ENCODE measurements at places on chromosomes 2 and 18.

- DNase-seq: no peak
Measured at GRCh38 chr2:48699348-48699930, 56.1 kb downstream of the LHCGR start.

- DNase-seq: no peak
Measured at GRCh38 chr2:57891086-57891712, 155.4 kb upstream of the VRK2 start.

DNA sequence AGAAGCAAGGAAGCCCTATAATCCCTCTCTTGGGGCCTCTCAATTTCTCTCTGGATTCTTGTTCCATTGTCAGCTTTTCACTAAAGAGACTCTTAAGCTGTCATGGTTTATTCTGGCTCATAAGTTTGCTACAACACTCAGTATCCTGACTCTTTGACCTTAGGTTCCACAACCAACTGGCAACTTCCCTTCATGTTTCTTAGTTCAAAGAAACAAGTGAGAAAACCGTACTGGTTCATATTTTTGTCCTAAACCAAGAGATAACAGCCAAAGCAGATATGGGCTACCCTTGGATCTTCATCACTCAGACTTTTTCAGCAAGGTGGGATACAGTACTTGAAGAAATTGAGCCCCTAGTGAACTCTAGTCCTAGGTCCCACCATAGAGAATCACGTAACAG, 109.9 kb upstream of the CRIM1 start:
- no peak for DNase-seq

GRCh38 chr18:8943900-8944870, 158.3 kb upstream of the NDUFV2 start:
- no peak for DNase-seq

DNA sequence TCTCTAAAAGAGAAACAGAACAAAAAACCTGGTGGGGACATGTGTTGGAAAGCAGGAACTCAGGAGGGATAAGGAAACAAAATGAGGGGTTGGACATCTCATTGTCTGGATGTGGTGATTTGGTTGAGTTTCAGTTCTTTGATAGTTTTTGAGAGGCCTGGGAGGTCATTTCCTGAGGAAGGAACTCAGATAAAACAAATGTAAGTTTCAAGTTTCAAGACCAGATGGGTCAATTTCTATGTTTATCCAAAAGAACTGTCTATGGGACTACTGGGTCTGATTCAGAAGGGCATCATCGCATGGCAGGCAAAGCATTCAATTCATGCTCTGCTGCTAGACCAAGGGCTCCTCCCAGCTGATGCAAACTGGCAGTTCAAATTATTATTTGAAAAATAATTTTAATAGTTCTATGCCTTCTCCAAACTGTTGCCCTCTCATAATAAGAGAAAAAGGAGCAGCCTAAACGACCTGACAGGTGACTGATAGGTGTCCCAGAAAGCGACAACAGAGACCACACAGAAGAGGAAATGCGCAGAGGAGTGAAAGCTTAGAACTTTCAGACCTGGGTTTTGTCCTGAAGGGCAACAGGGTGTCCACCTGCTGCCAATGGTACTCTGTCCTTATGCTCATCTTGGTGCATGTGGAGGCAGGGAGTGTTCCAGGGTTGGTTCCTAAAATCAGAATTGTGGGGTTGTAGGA, 39.3 kb upstream of the SH3RF3 start:
- DNase-seq: no peak

DNA sequence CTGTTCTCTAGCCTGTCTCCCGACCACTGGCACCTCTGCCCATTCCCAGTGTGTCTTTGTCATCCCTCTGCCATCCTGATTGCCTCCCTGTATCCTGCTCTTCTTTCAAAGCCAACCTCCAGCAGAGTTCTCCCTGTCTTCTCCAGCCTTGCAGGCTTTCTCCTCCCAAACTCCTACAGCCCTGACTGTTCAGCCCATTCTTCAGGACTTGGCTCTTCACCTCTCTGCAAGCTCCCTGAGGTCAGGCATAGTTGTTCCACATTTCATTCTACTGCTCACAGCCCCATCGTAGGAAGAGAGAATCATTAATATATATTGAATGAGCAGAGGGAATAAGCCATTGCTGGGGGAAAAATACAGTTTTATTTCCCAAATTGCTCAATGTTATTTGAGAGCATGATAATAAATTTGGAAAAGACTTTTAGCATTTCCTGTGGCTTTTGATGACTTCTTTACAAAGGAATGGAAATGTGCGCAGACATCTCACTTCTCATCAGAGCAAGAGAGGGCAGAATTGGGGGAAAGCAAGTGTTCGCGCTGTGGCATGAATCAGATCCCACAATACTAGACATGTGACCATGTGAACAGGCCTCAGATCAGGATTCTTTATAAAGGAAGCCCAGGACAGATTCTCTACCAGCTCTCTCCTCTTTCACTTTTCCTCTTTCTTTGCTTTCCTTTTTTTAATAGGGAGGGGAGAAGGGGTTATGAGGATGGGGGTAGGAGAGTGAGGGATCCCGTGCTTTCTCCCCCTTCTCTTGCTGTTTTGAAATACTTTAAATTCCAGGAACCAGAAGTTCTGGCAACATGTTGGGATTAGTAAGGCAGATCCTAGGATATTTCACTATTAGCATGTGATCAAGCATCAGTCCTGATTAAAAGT, 37.4 kb downstream of the EPAS1 start:
- no peak for DNase-seq

- no peak for DNase-seq
Measured at GRCh38 chr2:16066261-16067036, 126.1 kb downstream of the MYCN start.

DNA sequence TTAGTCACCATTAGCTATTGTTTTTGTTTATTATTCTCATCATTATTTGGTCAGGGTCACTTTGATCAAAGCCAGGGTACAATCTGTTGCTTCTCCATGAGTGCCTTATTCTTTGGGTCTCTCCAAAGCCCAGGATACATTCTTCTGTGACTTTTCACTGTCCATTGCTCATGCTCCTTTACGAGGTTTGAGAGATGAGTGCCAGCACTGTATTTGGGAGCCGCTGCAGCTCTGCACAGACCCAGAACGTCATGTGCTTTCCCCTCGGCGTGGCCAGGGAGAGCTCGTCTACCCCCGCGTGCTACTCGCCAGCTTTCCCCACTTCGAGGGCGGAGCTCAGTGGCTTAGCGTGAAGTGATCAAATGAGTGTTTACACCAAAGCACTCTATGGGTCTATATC, 123.7 kb downstream of the COL6A3 start:
- no peak for DNase-seq

- DNase-seq: no peak
Measured at GRCh38 chr2:105849431-105850179, 104.9 kb downstream of the NCK2 start.

DNA sequence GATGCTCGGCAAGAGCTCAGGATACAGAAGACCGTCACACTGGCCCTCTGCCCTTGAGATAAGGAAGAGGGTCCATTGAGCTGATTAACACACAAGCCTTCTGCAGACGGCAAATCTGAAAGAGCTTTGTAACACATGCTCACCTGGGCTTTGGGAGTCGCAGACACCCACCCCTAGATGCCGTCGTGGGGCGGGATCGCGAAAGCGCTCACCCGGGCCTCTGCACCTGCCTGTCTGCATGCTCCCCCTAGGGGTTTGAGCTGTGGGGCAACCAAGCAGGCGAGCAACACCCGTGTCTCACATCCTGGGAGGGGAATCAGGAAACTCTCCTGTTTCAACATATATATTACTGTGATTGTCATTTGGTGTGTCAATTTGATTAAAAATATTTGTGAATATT, 99.8 kb upstream of the KCNH7 start:
- no peak for DNase-seq

DNA sequence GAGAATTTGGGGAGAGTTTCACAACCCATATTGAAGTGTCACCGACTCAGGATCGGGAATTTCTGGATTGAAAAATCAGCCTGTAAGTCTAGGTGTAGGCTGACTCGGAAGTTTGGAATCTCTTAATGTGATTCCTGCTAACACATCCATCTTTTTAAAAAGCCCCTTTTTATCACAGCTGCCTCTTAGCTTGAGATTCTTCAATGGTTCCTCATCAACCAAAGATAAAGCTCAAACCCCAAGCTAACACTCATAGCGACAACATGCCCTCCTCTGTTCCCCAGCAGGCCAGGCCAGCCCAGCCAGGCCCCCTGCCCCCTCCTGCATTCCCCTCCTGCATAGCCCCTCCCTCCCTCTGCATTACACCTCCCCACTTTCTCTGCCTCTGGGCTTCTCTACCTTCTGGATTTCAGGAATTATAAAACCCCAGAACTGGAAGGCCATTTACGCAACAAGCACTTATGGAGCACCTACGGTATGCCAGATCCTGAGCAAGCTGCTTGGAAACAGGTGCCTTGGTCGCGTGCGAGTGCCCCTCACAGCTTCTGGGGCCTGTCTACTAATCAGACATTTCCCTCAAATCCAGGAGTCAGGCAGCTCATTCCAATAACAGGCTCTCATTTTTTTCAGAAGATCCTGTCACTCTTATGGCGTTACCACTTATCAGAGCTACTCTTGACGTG, 63.4 kb downstream of the EMX1 start:
- DNase-seq: no peak

- no peak for DNase-seq
Measured at GRCh38 chr2:136025057-136025973, 39.9 kb upstream of the DARS1 start.

- no peak for DNase-seq
Measured at GRCh38 chr2:180651596-180651995, 328.8 kb upstream of the UBE2E3 start.

DNA sequence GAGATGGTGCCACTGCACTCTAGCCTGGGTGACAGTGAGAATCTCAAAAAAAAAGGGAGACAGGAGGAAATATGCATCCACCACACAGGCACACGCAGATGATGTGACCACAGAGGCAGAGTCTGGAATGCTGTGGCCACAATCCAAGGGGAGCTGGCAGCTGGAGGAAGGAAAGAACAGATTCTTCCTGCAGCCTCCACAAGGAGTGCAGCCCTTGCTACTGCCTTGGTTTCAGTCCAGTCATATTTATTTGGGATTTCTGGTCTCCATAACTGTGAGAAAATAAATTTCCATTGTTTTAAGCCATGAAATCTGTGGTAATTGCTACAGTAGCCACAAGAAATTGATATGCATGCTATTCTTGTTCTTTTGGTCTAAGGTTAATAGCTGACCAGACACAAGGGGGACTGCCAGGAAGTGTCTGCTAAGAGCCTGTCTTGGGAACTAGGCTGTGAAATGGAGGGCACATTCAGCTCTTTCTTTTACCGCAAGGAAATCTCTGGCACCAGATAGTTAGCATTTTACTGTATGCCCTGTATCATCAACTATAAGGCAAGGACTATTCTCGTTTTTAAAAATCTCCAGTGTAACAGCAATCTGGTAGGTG, 133.1 kb upstream of the SEC11C start:
- DNase-seq: no peak

GRCh38 chr18:60549338-60549960, 176.9 kb upstream of the MC4R start:
- DNase-seq: peak; percentile 28

- DNase-seq: no peak
Measured at GRCh38 chr2:122754561-122754960, 999.1 kb downstream of the TSN start.

DNA sequence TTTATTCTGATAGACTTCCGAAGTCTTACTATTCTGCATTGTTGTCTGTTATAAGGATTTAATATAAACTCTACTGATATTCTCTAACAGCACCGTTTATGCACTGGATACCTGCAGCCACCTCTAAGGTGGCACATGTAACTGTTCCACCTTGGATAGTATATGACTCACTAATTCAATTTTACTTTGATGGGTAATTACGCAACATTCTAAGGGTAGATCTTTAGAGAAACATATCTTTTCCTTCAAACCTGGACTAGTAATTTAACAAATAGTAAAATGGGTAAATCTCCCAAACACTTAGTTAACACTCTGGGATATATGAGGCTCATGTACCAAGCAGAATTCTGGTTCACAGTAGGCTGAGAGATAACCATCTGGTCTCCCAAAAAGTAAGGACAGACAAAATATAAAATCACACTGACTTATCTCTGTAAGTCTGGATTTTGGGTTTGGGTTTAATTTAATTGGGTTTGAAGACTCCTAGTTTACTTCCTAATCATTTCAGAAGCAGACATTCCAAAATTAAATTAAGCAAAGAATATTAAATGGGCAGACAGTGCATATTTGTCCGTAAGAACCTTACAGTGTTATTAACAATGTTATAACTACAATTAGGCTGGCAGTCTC, 414.8 kb downstream of the TGIF1 start:
- DNase-seq: no peak

- DNase-seq: no peak
Measured at GRCh38 chr2:147641651-147642050, 203.2 kb upstream of the ACVR2A start.

DNA sequence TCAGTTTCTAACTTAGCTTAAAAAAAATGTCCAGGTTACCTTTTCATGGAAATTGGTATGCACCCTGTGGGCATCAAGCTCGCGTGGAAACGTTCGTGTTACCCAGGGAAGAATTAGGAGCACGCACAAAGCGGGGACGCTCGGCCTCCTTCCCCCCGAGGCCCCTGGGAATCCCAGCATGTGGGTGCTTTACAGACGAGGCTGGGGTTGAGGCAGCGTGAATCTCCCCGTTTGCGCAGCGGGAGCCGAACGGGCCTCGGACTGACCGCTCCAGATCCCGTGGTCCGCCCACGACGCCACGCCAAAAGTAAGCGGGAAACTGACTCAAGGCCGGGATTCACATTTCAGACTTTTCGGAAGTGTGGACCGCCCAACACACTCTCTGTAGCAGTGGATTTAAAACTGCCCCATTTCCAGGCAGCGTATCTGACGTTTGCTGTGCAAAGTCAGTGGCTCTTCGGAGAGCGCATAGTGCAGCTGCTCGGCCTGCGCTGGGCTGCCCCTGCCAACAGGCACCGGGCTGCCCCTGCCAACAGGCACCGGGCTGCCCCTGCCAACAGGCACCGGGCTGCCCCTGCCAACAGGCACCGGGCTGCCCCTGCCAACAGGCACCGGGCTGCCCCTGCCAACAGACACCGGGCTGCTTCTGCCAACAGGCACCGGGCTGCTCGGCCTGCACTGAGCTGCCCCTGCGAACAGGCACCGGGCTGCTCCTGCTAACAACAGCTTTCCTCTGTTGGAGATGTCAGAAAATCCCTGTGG, 49.7 kb downstream of the SH3YL1 start:
- no peak for DNase-seq

DNA sequence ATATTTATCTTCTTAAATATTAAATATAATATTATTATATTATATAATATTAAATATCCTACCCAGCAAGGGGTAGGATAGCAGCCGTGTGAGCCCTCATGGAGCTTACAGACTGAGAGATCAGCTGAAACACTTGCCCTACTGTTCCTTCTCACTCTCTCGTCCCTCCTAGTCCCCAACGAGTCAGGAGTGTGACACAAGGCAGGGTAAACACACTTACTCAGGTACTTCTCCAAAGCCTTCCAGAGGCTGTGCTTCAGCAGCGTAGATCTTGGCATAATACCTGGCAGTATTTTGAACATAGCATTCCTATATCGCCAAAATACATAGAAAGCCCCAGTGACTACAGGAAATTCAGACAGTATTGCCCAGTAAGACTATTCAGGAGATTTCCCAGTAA, 114.1 kb downstream of the ALPK2 start:
- DNase-seq: no peak

DNA sequence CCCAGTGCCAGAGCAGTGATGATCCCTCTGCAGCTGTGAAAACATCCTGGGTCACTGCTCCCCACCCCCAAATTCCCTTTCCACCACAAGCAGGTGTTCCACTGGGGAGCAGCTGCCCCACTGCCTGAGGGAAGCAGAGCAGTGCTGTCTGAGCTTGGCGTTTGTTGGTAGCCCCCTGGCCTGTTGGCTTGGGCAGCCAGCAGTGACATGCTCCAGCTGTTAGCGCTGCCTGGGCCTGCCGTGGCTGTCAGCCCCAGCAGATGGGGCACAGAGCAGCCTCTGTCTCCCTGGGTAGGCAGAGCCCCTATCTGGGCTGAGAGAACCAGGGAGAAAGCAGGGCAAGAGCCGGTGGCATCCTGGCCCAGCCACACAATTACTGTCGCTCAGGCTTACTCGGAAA, 247.7 kb downstream of the GLI2 start:
- DNase-seq: no peak
